ENCODE measurements at places on chromosomes 6 and 20.

DNA sequence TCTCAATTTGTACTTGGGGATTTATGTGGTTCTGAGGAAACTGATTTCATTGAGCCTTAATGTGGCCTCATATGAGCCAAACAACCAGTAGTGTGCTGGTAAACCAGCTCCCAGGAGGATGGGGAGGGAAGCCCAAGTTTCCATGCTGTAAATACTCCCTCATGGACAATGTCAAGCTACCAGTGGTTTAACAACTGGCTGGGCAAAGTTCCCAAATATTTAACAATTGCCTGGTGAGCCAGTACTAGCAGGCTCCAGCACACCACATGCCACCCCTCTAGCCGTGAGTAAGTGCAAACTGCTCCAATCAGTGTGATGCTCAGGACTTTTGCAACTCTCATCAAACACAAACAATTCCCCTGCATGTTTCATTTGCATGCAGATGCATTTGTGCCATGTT, 19.2 kb upstream of the CDKN1A start:
- no peak for DNase-seq

DNA sequence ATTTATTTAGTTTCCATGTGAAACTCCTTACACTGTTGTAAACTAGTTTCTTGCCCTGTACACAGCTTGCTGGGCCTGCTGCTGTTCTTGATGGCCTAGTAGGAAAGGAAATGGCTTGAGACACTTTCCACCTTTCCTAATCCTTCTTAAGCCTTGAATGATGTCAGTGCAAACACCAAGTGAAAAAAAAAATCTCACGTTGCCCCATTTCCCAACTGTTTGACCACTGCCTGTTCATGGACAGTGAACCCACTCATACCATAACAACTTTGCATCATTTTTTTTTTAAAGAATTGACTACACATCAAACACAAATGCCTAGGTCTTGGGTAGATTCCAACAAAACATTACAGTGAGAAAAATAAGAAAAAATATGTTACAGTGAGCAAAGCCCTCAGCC, 653.6 kb upstream of the FLRT3 start:
- no peak for DNase-seq

DNA sequence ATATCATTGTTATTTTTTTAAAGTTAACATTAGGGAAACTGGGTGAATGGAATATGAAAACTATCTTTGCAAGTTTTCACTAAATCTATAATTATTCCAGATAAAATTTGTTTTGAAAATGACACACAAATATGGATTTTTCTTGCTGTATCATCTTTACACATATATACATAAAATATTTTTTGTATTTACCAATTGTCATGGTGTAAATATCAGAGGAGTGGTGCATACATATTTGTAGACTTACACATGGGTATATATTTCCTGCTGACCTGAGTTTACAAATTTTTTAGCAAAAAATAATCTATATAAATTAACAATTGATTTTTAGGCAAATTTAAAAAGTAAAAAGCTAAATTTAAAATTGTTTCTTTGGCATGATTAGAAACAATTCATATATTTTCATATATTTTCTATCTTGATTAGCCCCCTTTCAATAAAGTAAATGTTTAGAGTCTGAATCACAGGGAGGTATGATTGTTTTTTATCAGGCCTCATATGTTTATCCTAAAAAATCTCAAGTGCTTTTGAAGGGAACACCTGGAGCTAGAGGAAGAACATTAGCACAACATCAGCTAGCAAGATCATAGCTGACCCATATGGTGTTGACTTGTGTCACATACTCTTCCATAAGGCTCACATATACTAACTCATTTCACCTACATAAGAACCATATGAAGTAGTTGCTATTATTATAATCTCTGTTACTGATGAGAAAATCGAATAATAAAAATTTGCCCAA, 671.8 kb upstream of the GJE1 start:
- no peak for DNase-seq

DNA sequence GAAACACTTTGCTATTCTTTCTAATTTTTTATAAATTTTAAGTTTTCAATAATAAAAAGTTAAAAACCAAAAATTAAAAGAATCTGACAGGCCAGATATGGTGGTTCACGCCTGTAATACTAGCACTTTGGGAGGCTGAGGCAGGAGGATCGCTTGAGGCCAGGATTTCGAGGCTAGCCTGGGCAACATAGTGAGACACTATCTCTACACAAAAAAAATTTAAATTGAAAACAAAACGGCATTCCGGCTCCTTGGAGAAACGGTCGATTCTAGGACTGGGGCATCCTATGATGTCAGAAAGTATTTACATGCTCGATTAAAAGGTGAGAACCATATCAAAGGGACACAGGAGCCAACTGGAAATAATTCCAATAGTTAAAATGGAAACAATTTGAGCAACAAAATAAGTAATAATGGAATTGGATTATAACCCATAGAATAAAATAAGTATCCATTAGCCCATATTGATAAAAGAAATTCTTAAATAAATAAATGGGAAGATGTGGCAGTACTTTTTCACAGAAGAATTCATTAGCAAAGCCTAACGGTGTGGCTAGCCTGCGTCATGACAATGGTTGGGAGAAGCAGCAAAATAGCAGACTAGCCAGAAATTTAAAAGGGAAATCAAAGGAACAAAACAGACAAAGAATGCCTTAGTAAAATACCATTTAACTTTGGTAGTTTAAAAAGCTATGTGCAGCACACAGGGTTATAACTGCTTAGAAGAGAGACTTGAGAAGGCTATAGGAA, 21.3 kb downstream of the HLA-E start:
- no peak for DNase-seq

DNA sequence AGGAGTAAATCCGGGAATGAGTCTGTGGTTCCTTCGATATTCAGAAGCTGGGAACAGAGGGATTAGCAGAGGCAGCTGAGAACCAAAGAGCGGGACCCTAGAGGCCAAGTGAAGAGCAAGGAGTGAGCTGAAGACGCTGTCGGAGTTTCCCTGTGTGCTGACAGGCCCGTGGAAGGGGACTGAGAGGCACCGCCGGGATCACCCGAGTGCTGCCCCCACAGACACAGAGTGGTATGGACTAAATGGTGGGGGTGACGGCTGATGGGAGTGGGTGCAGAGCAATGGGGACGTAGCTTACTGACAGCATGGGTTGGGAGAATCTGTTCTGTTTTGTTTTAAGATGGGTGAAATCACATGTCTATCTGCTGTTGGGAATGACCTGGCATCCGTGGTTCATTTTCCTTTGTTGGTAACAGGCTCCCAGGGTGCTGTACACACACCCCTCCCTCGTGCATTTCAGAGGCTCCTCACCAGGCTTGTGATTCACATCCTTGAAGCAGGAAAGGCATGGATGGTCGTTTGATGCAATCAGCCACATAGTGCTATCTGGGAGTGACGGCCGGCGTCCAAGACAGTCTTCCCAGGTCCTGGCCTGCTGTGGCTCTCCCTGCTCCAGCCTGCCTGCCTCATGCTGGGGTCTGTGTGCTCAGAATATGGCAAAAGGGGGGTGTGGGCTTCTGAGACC, 97.4 kb downstream of the THBS2 start:
- no peak for DNase-seq

- DNase-seq: no peak
Measured at GRCh38 chr20:4165984-4166725, 150.8 kb upstream of the RNF24 start.

- peak; percentile 8 for DNase-seq
Measured at GRCh38 chr6:75084872-75085381, 120.9 kb downstream of the COL12A1 start.

DNA sequence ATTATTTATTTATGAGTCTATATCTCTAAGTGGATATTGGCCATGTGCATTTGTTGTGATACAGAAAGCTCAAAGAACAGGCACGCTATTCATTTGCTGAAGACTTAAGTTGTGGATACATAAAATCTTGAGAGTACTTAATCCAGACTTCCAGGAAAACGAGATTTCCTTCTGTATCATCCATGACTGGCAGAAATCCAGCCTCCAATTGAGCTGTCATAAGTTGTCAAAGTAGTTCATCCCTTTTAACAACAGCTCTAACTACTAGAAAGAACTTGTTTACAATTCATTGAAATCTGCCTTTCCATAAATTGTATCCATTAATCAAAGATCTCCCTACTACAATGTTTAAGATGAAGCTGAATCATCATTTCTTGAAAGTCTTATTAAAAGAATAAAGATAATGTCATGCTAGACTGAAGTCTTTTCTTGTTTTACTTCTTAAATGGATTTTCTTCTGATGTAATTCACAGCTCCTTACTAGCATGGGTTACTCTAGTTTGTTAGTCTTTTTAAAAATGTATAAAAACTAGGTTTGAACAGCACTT, 447.3 kb upstream of the CITED2 start:
- DNase-seq: no peak

DNA sequence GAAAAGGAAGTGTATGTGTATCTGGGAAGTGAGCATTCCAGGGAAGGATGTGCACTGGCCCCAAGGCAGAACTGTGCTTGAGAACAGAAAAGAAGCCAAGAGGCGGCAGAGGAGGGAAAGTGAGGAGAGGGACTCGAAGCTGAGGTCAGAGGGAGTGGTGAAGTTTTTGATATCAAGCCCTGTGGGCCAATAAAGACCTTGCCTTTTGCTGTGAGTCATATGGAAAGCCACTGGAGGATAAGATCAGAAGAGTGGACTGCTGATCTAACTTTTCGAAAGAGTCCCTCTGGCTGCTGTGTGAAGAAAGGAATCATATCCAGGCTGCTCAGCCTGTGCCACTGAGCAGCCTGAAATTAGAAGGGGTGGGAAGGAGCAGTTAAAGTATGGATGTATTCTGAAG, 99.4 kb downstream of the EYA4 start:
- peak; percentile 69 for DNase-seq

GRCh38 chr6:157665180-157665579, 157.9 kb upstream of the SNX9 start:
- DNase-seq: no peak

GRCh38 chr6:137490006-137490905, 3.9 kb downstream of the OLIG3 start:
- DNase-seq: no peak

- DNase-seq: peak; percentile 46
Measured at GRCh38 chr6:120355822-120356221, 978.5 kb downstream of the TBC1D32 start.

DNA sequence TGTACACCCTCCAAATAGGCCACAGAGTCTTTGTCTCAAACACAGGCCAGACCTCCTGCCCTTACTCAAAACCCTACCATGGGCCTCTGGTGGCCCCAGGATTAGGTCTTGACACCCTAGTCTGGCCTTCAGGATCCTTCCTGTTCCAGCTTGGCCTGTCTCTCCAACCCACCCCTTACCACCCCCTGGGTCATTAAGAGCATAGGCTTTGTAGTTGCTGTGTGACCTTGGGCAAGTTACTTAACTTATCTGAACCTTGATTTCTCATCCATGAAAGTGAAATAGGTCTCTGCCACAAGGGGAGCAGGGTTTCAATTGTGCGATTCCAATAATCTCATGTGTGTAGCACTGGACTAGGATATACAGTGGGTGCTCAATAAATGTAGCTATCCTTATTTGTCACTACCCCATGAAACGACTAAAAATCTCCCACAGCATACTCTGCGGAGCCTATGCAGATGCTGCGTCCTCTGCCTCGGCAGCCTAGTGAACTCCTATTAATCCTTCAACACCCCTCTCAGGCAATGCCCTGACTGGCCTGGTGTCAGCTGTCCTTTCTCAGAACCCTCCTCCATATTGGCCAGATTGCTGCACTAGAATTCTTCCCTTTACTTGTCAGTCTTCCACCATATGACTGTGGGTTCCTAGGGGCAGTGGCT, 39.7 kb upstream of the NOL4L start:
- no peak for DNase-seq

DNA sequence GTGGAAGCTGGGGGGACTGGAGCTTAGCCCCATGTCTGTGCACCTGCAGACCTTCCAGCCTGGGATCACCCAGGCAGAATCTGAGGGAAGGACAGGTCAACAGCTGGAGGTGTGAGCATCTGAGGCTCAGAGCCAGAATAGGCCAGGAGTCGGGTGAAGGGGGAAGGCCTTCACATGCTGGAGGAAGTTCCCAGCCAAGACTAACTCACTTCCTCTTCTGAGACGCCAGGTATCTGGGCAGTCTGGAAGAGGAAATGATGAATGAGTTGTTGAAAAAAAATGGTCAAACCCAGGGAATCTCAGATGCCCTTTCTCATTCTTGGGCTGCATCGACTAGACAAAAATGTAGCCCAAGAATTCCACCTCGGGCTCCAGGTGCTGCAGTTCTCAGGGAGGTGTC, 73.6 kb upstream of the TIAM2 start:
- DNase-seq: no peak

- DNase-seq: peak; percentile 55
Measured at GRCh38 chr6:34145161-34146020, 496 bp downstream of the GRM4 start.

GRCh38 chr6:62707156-62707555, 421.1 kb upstream of the KHDRBS2 start:
- DNase-seq: no peak

- no peak for DNase-seq
Measured at GRCh38 chr6:31266567-31267360, 5.1 kb downstream of the HLA-C start.

DNA sequence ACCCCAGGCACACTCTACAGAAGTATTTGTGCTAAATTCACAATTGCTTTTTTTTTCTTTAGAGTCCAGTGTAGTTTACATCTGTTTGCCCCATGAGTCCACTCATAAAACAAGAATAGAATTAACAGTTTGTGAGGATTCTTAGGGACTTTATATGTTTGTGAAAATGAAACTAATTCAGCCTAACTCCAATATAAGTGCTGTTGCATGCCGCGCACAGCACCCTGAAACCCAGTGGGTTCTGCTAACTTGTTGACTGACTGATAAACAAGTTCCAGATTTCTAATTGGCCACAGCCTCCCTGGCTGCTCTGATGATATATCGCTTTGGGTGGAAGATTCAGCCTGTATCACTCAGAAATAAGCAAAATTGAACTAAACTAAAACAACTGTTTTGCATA, 561.4 kb downstream of the PKHD1 start:
- no peak for DNase-seq

- DNase-seq: no peak
Measured at GRCh38 chr20:63188159-63188442, 27.8 kb downstream of the YTHDF1 start.

DNA sequence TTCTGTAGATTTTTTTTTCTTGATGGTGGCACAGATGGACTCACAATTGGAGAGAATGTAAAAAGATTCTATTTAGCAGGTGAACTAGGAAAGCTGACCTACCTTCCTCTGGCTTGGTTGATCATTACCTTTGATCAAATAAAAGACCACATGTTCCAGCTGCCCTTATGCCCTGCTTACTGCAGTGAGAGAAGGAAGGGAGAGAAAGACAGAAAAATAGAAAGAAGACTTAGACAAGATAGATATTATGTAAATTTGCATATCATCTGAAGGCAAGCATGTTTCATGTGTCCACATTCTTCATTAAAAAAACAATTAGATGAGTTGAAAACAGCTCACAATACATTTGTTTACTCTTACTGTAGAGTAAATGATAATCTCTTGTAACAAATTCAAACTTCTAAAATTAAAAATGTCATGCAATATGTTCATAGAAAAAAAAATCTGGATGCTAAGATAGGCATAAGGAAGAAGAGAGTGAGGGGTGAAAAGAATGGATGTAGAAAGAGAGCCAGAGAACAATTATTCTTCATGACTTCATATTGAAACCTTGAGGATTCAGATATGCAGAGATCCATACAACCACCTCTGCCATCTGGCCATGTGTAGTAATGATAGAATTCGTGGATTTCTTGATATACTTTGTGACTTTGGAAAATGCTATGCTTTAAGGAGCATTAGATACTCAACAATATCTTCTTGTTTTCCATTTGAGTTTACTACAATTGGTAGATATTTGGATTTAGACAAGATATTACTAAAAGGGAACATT, 71.7 kb downstream of the RFX6 start:
- DNase-seq: no peak

GRCh38 chr6:38281126-38281525, 358.6 kb downstream of the BTBD9 start:
- DNase-seq: no peak

Measured in BE2C (cell line).